ENCODE measurements at places on chromosomes 12 and 14.

DNA sequence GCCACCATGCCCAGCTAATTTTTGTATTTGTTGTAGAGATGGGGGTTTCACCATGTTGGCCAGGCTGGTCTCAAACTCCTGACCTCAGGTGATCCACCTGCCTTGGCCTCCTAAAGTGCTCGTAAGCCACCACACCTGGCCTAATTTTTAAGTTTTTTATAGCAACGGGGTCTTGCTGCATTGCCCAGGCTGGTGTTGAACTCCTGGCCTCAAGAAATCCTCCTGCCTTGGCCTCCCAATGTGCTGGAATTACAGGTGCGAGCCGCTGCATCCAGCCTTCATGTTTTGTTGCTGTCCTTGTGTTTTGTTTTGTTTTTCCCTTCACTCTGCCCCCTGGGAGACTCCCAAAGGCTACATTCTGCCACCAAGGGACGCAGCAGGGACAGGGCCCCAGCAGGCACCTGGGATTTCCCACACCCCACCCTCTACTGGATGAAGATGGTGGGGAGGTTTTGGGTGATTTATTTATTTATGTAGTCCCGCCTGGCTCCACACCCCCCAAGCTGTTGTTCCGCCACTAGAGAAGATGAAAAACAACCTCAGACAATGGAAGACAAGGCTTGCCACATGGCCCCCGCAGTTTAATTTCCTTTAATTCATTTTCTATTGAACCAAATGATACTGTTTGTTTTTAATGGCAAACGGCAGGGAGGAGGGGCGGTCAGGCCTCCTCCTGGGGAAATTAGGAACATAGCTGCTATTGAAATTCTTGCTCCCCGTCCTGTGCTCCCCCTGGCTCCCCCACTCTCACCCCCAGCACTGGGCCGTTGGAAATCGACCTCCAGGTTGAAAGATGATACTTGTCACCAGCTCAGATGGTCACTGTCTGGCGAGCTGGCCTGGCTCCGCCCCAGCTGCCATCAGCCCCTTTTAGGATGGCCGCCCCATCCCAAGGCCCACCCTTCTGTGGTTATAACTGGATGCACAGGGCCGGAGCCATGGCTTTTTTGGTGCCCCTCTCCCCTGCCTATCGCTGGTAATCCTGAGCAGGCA, 70.3 kb downstream of the RNFT2 start:
- no peak for DNase-seq

DNA sequence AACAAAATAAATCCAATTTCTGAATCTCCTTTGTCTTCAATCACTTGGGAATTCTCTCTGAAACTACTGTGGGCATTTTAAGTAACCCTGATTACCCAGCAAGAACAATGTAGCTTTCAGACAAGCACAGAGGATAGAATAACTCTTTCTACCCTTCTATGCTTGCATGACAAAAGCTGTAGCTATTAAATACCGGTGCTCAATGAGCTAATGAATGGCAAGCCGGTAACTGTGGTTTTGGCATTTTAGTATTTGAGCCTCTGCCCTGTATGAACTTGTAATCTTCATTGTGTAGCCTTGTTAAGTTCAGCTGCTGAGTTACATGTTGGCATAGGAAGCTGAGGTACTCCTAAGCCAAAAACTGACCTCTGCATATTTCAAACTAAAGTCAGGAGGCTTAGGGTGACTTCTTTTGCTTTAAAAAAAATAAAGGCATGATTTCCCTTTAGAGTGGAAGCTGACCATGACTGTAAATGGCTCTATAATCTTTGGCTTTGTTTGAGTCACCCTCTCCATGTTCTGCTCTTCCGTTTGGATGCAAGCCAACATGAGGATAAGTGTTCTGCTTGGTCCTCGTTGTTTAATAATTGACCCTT, 171.0 kb upstream of the HIF1A start:
- peak; percentile 84 for DNase-seq

GRCh38 chr12:31471823-31472222, 119.1 kb downstream of the DENND5B start:
- no peak for DNase-seq

- no peak for DNase-seq
These were observed 165.7 kb downstream of the BMP4 start for GRCh38 chr14:53790731-53791500.

- no peak for DNase-seq
These were observed 8.1 kb downstream of the OSBPL8 start for GRCh38 chr12:76551482-76551888.

DNA sequence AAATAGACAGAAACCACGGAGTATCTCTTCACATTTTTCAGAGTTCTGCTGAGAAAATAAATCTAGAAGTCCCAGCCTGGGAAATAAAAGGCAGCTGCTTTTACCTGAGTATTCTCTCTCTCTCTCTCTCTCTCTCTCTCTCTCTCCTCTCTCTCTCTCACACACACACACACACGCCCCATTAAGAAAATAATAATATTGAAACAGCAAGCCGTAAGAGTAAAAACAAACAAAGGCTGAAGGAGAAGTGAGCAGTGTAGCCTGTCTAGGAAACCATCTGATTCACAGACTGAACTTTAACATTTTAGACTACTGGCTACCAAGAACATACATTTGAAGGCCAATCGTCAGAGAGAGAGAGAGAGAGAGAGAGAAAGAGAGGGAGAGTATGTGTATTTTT, 8.4 kb downstream of the PTHLH start:
- DNase-seq: no peak

GRCh38 chr14:88572117-88572516, 9.3 kb downstream of the ZC3H14 start:
- no peak for DNase-seq

- DNase-seq: no peak
These were observed 536.3 kb downstream of the TMEM121 start for GRCh38 chr14:106062502-106063272.

DNA sequence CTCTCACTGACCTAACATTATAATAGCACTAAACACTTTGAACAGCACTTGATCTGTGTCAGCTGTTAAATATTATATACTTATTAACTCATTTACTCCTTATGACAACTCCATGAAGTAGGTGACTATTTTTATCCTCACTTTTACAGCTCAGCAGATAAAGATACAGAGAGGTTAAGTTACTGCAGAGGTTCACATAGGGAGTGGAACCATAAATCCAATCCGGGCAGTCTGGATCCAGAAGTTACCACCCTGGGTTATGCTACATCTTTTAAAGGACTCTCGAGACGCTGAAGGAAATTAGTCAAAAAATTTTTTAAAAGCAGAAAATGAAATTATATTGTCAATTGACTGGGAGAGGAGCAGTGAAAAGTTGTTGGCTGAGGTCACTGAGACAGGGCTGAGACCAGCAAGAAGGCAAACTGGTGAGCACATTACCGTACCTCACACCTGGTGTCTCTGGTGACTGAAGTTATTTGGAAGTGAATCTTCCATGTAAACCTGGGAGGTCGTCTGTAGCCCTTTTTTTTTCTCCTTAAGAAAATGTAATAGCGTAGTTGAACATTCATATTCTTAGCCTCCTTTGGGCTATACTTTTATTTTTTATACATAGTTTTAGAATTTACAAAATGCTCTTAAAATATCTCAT, 1.2 kb upstream of the RIMKLB start:
- no peak for DNase-seq

GRCh38 chr14:94975366-94975765, 182.0 kb downstream of the DICER1 start:
- DNase-seq: peak; percentile 53

GRCh38 chr14:36818794-36819384, 157.2 kb downstream of the PAX9 start:
- peak; percentile 13 for DNase-seq

- no peak for DNase-seq
These were observed 12.1 kb downstream of the CLEC14A start for GRCh38 chr14:38243696-38244240.

- no peak for DNase-seq
These were observed 156.3 kb downstream of the ZFP36L1 start for GRCh38 chr14:68636597-68636996.

GRCh38 chr12:88579601-88580050, 645 bp downstream of the KITLG start:
- no peak for DNase-seq
